ENCODE measurements at places on chromosomes 4 and X.

DNA sequence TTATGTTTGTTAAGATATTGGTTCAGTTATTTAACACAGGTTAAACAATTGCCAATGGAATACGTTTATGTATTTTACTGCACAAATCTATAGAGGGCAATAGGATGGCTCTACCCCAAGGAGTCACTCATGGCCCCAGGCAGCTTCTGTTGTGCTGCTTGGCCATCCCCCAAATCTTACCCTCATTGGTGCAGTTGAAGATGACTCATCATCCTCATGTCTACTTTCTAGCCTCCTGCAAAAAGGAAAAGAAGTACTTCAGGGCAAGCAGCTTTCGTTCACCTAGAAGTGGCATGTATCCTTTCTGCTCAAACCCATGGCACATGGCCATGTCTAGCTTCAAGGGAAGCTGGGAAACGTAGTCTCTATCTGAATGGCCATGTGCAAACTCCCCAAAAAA is 14.2 kb downstream of the PHOX2B start:
- DNase-seq: no peak

- DNase-seq: no peak
These were observed 39.1 kb downstream of the HEPH start for GRCh38 chrX:66203114-66203513.

DNA sequence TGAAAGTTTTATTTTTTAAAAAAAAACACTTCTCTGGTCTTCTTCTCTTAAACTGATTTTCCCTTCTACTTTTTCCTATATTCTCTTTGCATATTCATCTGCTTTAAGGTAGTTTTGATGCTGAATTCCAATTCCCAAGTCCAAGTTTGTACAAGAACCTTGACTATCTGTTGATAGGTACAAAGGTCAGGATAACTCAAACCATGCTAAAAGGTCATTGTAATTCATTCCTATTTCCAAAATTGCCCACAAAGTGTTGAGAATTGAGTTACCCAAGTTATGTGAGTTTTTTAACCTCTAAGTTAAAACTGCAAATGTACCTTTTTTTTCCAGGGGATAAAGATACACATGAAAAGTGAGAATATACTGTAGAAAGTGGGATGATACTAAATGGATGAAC is 46.1 kb upstream of the TMEM192 start:
- DNase-seq: no peak

GRCh38 chr4:84085986-84086385 is 413.1 kb downstream of the NKX6-1 start:
- DNase-seq: no peak

GRCh38 chr4:47640911-47641310 is 155.8 kb downstream of the ATP10D start:
- DNase-seq: no peak

DNA sequence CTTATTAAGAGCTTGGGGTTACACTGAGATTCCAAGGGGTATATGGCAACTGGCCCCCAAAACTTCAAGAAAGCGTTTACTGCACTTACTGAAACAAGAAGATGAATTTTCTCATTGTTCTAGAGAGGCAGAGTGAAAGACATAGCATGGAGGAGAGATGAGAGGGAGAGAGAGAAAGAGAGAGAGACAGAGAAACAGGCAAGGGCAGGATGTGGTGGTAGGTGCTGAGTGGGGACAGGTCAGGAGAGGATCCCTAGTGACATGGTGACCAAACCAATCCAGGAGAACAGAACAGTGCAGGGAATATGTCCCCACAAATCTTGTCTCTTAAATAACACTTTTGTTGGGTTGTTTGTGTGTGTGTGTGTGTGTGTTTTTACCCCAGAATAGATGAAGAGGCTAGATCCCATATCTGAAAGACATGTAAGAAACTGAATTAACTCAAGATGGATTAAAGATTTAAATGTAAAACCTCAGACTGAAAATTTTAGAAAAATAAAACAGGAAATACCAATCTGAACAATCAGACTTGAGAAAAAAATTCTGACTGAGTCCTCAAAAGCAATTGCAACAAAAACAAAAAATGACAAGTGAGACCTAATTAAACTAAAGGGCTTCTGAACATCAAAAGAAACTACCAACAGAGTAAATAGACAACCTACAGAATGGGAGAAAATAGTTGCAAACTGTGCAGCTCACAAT is 202.2 kb downstream of the QDPR start:
- peak; percentile 12 for DNase-seq

DNA sequence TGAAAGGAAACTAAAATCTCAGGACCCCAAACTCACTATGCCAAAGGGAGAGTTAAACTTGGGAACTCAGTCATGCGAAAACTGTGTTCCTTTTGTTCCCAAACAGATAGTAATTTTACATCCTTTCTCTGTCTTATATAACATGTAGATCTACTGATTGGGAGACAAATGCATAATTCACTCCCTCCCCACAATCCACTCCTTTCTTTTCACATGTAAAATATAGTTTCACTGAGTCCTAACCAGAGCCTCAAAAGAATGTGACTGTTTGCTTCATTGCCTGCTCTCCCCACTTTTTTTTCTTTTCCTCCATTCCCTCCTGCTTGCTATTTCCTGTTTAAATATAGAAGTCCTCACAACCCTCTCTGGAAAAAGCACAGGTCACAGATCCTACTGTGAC is 699.3 kb upstream of the ADGRL3 start:
- no peak for DNase-seq

DNA sequence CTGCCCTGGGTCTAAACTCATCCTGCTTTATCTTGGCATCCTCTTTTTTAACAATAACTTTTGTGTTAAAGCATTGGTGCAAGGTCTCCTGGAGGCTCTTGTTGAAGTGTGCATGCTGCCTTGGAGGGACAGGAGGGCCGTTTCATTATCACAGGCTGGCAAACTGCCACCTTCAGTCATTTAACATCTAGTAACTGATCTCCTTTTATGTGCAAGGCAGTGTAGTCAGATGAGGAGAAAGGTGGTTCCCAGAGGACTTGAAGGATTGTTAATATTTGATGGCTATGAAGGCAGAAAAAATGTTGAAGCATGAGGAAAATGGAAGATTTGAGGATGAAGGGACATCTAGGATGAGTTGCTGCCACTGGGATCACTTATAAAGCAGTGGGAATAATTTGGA is 439.4 kb downstream of the RAPGEF2 start:
- no peak for DNase-seq

GRCh38 chrX:51802917-51803688 is 59.9 kb downstream of the GSPT2 start:
- peak; percentile 3 for DNase-seq

Data from HS-27A (cell line).